Fibroblast of skin of scalp (primary cell): ENCODE measurements at places on chromosomes 6 and 20.

- DNase-seq: no peak
Observed at GRCh38 chr20:57395111-57395966, 4.1 kb downstream of the RBM38 start.

DNA sequence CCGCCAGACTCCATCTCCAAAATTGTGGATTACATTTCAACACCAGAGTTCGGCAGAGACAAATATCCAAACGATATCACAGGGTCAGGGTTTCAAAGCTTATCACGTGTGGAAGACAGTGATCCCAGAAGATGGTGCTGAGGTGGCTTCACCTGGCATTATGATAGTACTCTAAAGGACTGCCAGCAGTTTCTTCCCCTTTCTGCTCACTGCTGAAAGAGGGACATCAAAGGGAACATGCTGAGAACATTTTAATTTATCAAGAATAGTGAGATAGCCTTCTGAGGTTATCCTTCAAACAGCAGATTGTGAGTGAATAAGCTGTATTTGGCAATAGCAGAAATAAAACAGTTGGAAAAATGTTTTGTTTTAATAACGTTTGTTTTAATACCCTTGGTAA, 79.7 kb downstream of the FIG4 start:
- no peak for DNase-seq

- DNase-seq: no peak
Observed at GRCh38 chr6:151063842-151064647, 175.7 kb upstream of the AKAP12 start.

- DNase-seq: no peak
Observed at GRCh38 chr6:80165143-80165542, 58.7 kb downstream of the BCKDHB start.

GRCh38 chr6:56407883-56408410, 160.6 kb upstream of the COL21A1 start:
- DNase-seq: no peak

GRCh38 chr6:40936818-40937251, 102.2 kb downstream of the UNC5CL start:
- peak; percentile 85 for DNase-seq

GRCh38 chr6:147756891-147757290, 248.4 kb downstream of the SAMD5 start:
- no peak for DNase-seq

DNA sequence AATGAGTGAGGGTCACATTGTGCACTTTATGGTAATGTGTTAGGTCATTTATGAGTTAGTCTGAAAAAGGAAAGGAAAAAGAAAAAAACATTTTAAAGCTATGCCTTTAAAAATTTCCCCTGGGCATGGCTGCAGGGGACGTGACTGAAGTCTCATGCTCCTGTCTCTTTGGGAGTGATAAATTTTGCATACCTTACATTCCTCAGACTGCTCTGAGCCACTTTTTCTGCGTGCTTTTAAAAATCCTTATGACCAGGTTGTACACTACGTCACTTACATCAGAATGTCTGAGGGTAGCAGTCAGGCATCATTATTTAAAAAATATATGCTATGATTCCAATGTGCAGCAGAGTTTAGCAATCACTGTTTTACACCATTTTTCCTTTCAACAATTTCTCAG, 121.2 kb downstream of the RFPL4B start:
- DNase-seq: peak; percentile 85

DNA sequence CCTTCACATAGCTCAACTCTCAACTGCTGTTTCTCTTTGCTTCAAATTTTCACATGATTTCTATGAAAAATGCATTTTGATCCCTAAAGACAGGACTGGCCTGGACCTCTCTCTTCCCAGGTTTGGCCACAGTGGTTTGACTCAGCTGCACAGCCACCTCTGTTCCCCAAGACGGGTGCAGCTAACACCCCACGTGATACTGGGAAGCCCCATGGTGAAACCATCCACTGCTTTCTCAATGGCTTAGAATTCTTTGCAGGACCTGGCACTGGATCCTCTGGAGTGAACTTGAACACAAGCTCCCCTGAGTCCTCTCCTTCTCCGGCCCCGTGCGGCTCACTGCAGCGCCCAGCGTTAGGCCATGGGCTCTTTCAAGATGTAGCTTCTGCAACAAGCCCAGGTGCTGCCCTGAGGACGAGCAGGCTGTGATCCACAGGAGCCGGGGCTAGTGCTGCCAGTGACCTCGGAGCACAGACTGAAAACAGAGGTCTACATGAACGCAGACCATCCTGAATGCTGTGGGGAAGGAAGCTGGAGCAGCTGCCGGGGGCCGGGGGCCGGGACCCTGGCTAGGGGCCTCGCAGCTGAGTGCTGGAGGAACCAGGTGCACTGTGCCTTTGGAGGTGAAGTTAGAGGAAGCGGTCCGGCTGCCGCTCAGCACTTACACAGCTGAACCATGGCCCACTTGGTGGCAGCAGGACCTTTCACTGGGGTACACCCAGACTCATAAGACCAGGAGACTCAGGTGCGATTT, 58.8 kb upstream of the MPC1 start:
- no peak for DNase-seq

DNA sequence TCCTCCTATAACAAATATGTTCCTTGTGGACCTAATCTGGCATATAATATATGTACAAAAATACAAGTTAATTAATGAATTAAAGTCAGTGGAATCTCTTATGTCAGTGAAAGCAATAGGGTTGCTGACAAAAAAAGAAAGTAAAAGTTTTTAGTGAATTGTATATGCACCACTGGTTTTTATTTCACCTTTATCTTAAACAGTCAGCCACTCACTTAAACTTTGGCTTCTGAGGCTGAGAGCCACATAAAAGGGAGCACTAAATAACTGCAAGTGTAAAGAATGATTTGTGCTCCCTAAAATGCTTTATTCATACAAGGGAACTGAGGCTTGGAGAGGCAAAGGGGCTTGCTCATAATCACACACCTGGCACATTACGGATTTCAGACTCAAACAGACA, 9.9 kb upstream of the F13A1 start:
- DNase-seq: no peak

GRCh38 chr6:23174781-23175361, 605.5 kb downstream of the HDGFL1 start:
- DNase-seq: peak; percentile 92

- peak; percentile 73 for DNase-seq
Observed at GRCh38 chr6:12483712-12484111, 193.6 kb downstream of the EDN1 start.

DNA sequence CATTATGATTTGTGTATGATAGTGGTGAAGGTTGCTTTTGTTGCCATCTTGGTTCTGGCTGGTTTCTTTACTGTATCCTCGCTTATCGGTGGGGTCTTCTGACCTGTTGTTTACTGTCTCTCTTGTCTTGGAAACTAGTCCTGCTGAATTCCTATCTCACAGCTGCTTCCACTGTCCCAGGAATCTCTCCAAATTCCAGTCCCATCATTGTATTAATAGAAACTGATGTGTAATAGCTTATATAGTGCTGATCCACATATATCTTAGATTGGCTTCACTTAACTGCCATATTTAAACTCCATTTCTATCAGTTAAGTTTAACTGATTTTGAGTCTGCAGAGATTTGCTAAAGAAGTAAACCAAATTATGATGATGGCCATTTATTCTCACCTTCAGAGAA, 5.9 kb downstream of the GTF2H5 start:
- peak; percentile 62 for DNase-seq

GRCh38 chr6:13573669-13574110, 711 bp upstream of the SIRT5 start:
- peak; percentile 35 for DNase-seq

GRCh38 chr20:11274141-11274594, 600.4 kb upstream of the JAG1 start:
- peak; percentile 86 for DNase-seq

DNA sequence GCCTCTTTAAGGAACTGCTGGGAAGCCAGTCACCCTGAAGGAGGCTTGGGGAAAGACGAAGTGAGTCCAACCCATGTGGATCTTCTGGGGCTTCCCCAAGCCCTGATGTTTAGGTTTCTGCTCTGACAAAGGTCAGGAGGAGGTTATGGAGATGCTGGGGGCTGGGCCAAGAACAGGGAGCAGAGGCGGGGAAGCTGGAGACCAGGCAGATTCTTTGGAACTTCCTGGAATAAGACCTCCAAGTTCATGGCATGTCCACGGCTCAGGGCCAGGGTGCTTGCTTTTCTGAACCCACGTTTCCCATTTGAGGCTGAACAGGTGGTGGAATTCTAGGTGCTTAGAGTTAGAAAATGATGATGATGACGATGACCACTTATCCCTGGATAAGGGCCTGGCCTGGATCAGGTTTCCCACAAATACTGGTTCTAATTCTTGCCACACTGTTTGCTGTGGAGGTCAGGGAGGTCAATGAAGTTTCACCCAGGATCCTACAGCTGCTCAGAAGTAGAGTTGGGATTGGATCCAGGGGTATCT, 30.0 kb upstream of the TGM2 start:
- no peak for DNase-seq

- DNase-seq: no peak
Observed at GRCh38 chr20:19773471-19773870, 15.4 kb downstream of the RIN2 start.

DNA sequence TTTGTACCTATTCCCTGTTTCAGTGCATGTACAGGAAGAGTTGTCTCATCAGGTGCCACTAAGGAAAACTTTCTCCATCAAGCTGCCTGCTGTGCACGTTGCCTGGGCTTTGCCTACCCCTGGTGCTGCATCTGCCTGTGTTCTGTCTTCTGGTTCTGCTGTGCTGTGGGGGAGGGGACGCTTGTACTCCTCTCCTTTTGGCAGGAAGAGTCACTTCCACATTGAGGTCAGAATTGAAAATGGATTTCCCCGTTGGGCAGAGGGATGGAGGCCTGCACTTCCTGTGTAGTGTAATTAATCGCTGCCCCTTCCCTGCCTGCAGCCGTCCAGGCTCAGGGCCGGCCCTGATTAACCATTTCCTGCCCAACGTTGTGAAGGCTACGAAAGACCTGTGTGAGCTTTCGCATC, 153.3 kb downstream of the SCML4 start:
- peak; percentile 42 for DNase-seq

- no peak for DNase-seq
Observed at GRCh38 chr6:33595001-33595846, 15.1 kb upstream of the BAK1 start.

- no peak for DNase-seq
Observed at GRCh38 chr20:43985608-43986316, 71.1 kb downstream of the TOX2 start.

DNA sequence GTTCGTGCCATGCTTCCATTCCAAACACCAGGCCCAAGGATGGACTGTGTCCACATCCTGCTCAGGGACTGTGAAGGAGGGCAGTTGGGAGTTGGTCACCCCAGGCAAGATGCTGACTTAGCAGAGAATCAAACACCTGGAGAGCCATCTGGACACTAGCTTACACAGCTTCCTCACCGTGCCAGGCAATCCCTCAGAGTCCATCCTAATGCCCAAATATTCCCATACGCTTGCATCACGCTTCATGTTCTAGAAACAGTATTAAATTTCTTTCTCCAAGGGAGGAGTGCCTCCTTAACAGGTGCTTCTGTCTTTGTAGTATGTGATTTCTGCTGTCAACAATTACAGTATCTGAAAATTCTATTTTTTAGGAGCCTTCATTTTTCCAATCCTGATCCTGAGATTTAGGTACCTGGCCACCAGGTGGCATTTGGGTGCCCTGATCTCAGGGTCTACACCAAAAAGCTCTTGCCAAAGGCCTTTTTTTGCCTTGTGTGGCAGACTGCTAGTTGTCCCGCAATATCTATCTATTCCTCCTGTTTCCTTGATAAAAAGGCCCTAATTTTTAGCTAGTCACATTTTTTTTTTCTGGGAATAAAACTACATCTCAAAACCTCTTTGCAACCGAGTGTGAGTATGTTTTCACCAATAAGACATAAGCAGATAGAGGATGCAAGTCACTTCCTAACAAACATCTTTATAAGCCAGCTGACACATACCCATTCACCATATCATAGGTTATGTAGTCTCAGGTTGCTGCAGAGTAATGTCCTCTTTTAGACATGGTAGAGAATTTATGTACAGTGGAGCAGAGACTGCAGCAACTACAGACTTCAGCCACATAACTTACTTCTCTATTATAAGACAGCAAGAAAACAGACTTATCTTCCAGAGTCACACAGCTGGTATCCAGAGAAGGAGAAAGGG, 85.0 kb downstream of the PREP start:
- no peak for DNase-seq

GRCh38 chr6:95365454-95365853, 211.9 kb upstream of the MANEA start:
- no peak for DNase-seq

DNA sequence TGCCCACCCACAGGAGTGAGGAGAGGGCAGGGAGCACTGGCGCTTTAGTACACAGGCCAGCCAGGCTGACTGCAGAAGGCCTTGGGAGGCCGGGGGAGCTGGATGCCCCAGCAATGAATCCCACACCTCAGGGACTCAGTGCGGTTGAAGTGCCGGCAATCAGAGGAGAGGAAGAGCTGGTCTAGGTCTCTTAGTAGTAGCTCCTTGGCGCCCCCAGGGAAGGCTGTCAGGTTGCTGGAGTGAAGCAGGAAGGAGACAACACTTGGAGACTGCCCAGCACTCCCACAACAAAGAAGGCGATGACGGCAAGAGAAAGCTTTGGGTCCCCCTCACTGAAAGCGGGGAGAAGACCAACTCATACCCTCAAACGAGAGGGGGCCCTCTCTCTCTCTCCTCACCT, 8.3 kb upstream of the TNXB start:
- DNase-seq: no peak

DNA sequence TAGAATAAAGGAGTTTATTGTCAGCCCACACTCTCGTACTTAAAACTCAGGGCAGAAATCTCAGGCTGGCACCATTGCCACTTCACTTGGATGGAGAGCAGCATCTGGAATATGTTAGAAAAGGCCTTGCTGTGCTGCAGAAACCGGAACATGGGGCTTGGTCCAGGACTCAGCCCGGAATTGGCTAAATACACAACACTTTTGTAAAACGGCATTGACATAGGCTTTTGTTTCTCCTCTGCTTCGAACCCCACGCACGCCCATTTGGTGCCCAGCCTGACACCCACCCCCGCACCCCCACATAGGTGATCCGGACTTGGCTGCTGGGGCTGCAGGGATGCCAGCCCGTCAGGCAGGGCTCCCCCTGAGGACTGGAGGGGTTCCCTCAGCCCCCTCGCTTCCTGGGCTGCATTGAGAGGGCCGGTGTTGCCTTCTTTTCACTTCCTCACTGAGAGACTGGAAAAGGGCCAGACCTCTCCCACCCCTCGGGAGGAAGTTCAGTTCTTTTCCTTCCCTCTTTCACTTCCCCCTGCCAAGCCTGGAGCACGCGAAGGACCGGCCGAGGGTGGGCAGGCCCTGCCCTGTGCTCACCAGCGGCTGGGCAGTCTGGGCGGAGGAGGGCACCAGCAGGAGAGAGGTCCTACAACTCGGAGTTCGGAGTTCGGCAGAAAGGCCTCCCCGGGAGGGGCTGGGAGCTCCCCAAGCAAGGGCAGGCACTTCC, 17.9 kb upstream of the CST3 start:
- DNase-seq: no peak
